ENCODE measurements at places on chromosomes 4 and X.

GRCh38 chr4:6753891-6754290 lies 28.6 kb upstream of the KIAA0232 start:
- no peak for DNase-seq

- DNase-seq: no peak
Observed at GRCh38 chr4:6023731-6024130, 5.5 kb upstream of the C4orf50 start.

DNA sequence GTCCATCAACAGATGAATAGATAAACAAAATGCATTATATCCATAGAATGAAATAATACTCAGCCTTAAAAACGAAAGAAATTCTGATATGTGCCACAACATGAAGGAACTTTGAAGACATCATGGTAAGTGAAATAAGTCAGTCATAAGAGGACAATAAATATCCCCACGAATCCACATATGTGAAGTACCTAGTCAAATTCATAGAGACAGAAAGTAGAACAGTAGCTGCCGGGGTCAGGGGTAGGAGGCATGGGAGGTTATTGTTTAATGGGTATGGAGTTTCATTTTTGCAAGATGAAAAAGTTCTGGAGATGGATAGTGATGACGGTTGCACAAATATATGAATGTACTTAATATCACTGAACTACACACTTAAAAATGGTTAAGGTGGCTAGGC lies 151.6 kb upstream of the MAP3K15 start:
- no peak for DNase-seq

GRCh38 chr4:9921326-9921725 lies 100.0 kb downstream of the SLC2A9 start:
- DNase-seq: no peak

DNA sequence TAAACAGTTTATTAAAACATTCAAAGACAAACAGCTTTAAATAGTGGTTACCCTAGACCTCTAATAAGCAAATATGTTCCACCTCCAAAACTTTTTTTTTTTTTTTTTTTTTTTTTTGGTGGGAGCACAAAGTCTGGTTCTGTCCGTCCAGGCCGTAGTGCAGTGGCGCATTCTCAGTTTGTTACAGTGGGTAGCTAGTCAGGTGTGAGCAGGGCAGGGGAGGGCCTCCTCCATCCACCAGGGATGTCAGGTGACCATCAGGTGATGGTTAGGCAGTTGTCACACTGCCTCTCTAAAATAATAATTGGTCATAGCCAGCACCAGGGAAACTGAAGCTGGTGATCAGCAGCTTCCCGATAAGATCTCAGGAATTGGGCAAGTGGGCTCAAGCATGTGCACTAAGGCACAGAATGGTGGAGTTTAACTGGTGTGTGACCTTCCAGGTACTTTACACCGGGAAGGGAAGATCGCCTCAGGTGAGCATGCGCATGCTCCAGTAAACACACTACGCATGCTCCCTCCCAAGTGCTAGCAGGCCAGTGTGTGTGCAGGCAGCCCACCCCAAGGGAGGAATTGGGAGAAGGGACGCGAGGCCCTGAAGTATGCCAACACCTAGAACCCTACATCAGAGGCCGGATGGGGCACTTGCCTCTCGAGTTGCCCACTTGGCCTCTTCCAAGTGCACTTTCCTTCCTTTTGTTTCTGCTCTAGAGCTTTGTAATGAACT lies 27.2 kb downstream of the TNIP2 start:
- no peak for DNase-seq

DNA sequence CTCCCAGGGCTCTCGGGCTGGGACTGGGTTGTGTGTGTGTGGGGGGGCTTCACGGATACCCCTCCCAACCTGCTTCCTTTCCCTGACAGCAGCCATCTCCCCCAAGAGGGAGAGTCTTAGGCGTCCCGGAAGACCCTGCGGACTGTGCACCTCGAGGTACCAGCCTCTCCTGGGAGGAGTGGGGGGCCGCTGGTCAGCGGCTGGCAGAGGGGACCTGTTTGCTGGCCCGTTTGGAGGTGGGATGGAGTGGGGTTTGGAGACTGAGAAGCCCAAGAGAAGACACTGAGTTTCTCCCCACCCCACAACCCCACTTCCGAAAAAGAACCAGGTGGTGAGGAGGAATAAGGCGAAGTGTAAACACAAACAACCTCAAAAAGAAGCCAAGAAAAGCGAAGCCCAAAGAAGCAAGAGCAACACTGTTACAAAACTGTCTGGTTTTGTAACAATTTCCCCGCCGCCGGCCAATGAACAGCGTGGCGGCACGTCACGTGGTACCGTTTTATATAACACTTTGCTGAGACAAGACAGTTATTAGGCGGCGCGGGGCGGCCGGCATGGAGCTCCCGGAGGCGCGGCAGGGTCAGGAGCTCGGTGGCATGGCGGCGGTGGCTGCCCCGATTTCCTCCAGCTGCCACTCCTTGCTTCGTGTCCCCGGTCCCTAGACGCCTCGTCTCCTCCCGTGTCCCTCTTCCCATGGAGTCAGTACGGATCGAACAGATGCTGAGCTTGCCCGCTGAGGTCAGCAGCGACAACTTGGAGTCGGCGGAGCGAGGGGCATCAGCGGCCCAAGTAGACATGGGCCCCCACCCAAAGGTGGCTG lies at the start of gene LONRF3:
Gene LONRF3 (plus strand): TSS at position 531 of the 820 bp plus-strand sequence. CDS start 163 bp downstream, at position 694.
- DNase-seq: peak; percentile 59

DNA sequence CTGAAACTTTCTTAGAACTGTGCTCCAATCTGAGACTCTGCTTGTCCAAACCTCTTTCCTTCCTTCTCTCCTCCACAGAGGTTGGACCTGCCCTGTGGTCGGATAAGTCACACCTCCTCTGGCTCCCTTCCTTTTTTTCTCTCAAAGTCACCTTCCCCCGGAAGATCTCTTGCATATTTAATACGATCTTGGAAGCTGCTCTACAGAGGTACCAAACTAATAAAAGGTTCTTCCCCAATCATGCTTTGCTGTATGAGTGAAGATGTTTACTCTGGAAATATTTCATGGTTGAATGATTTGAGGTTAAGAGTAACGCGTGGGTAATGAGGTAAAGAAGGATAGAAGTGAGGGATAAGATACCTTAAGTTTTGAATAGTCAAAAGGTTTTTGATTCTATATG lies 166.0 kb downstream of the ATG4A start:
- no peak for DNase-seq

DNA sequence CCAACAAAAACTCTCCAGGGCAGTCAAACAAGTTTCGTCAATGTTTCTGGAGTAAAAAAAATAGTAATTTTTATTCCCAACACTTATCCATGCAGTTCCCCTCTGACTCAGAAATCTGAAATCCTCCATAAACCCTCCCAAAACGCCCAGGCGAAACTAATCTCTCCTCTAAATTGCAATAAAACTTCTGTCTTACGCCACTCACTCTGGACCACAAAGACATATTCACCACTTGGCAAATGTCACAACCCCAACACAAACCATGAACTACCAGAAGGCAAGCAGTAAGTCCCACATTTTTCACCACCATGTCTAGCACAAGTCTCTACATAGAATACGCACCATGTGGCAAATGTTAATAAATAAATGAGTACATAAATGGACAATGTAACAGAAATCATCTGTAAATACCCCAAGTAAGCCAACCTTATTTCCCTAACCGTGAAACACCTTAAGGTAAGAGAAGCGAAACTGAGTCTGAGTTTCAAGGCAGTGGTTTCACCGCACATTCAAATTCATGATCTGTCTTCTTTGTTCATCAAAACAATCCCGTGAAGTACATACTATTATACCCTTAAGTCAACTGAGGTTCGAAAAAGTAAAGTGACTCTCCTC lies 1.6 kb downstream of the PAPSS1 start:
- no peak for DNase-seq

DNA sequence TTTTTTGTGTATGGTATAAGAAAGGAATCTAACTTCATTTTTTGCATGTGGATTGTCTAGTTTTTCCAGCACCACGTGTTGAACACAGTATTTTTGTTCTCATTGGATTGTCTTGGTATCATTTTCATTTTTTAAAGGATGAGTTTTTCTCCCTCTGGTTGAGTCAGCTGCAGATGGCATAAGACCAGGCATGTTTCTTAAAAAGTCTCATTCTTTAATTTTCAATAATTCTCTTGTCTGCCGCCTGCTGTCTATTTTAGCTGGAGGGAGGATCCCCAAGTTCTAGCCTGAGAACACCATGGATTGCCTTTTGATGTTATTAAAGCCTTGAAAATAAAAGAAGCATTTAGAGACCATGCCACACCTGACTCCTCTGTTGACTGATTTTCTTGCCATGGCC lies 263.8 kb downstream of the ARHGAP24 start:
- no peak for DNase-seq

DNA sequence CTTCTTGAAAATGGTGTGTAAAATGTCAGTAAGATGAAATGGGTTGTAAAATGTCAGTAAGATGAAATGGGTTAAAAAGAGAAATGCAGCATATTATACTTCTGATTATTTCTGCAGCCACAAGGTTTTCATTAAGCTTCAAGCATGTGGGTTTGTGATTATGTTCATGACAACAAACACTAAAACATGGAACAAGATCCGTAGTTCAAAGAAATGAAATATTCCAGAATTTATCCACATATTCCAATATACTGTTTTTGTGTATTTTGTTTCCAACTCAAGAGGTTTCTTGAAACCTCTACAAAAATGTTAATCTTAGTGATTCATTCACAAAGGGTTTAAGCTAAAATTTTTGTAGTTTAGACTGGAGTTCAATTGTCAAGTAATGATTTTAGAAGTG lies 84.0 kb downstream of the ADAMTS3 start:
- DNase-seq: no peak
